ENCODE measurements at places on chromosomes 3 and 15.

- DNase-seq, result no peak
Measured at GRCh38 chr3:68121287-68121686, 466.9 kb upstream of the SUCLG2 start.

- DNase-seq, result no peak
Measured at GRCh38 chr3:124787476-124788195, 57.4 kb downstream of the UMPS start.

DNA sequence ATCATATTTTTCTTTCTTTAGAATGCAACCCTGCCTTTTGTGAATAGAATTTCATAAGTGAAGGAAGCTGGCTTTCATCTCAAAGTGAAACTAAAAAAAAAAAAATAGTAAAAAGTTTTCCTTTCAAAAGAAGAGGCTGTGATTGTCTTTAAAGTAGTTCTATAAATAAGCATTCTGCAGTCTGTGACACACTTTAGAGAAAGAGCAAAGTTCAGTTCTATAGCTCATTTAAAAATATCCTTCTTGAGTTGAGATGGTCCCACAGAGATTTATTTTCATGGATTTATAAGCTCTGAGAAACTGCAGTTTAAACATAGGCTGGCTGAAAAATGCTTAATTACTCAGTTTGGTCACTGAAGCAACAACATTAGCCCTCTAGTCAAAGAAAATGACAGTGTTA lies 36.1 kb upstream of the CNTN6 start:
- DNase-seq, result no peak

DNA sequence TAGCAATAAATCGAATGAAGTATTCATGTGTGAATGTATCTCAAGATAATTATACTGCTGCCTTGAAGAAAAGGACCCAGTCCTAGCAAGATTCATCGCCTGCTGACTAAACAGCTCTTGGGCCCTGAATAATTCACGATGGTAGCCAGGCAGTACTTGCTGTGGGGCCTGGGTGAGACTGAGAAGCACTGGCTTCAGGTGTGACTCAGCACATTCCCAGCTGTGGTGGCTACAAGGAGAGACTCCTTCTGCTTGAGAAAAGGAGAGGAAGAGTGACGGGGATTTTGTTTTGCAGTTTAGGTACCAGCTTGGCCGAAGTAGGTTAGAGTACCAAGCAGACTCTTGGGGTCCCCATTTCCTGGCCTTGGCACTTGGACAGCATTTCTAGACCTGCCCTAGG lies 47.6 kb upstream of the CD200R1L start:
- DNase-seq, result no peak

DNA sequence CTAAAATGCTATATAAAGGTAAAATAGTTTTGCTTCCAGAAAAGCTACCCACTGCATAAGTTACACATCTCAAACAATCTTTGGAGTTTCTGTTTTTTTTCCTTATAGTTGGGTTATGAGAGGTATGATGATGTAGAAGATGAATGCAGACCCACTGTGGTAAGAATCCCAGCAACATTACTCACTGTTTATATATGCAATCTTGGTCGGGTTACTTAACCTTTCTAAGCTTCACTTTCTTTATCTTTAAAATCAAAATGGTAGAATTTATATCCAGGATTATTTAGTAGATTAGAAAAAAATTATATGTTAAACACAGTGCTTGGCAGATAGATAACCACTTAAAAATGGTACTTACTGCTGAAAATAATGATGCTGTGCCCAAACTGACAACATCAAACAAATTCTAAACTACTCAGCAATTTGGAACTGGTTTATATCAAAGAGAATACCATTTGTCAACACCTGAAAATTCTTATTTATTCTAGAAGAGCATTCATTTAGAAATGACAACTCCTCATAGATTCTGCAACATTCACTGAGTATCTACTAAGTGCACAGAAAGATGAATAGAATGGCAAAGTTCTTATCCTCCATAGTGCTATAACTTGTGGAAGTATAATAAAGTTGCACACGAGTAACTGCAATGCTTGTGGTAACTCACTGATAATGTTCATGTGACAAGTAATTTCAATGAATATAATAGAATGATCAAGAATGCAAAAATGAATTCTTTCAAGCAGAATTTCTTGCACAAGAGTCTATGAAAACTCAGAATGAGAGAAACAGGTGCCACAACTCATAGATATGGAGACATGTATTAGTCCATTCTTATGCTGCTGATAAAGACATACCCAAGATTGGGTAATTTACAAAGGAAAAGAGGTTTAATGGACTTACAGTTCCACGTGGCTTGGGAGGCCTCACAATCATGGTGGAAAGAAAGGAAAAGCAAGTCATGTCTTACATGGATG lies 129.0 kb upstream of the SLC7A14 start:
- no peak for DNase-seq

DNA sequence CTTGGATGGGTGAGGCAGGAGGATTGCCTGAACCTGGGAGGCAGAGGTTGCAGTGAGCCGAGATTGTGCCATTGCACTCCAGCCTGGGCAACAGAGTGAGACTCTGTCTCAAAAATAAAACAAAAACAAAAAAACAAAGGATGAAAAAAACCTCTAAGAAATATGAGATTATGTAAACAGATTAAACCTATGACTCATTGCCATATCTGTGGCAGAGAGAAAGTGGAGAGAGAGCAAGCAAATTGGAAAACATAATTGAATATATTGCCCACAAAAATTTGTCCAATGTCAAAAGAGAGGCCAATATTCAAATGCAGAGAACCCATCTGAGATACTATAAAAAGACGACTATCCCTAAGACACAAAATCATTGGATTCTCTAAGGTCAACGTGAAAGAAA lies 1106.0 kb downstream of the OTOL1 start:
- DNase-seq, result no peak

DNA sequence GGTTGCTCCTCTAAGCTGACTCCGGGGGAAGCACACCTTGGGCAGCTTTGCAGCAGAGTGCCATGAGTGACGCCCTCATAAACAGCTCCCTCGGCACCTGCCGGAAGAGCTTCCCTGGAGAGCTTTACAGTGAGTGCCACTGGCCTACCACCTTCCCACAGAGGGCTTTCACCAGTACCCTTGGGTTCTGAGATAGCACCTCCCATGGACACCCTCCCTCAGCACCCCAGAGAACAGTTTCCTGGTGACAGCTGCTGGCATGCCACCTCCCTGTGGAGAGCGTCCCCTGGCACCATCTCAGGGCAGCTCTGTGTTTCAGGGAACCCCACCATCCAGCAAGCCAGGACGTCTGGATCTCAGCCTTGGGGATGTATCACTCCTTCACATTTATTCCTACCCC lies 49.1 kb downstream of the RUBCN start:
- no peak for DNase-seq

DNA sequence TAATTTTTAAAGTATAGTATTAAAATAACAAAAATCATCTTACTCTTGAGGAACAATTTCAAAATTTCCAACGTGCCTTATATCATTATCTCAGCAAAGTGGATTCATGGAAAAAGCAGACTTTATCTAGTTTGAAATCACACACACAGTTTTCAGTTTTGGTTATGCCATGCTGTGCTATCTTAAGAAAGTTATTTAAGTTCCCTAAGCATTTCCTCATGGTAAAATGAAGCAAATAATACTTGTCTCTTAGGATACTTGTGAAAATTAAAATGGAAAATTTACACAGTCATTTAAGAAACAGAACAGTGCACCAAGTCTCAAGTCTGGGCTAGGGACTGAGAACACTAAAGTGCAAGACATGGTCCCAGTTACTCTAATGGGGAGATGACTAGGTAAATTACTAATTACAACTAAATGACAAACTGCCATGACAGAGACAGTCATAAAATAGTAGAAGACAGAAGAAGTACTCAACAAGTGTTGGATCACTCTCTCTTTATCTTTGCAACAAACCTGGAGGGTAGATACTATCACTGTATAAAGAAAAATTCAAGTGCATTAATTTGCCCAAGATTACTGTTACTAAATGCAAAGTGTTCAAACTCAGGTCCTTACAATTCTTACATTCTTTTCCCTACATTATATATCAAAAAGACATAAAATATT lies 44.8 kb downstream of the DMXL2 start:
- no peak for DNase-seq

DNA sequence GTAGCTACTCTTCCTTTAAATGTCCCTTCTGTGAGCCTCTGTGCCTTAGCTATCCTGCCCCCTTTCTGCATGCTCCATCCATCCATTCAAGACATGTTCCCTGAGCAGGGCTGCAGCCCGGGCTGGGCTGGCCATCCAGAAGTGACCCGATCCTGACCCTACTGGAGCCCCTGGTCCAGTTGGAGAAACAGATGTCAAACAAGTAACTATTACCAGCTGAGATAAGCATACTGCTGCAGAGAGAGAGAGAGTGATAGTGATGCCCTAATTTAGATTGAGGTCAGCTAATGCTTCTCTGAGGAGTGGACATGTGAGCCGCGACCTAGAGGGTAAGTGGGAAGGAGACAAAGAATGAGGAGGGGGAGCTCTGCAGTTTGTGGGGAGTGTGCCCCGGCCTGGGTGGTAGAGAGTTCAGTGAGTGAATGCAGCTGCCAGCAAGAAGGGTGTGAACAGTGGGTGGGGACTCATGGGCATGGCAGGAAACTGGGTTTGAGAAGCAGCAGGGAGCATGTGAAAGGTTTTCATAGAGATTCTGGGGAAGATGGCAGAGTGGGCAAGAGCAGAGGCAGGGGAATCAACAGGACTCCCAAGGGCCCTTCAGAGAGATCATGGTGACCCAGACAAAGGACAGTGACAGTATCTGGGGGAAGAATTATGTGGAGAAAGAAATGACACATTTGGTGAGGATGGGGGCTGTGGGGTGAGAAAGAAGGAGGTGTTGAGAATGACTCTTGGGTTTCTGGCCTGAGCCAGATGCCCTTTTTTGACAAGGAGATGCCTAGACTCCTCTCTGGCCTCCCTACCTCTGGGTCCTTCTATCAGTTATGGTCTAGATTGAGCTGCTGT lies 44.9 kb downstream of the CHCHD6 start:
- DNase-seq, result no peak

- peak; percentile 39 for DNase-seq
Measured at GRCh38 chr15:100341239-100341749, 481 bp downstream of the ADAMTS17 start.

- peak; percentile 7 for DNase-seq
Measured at GRCh38 chr3:115836944-115837343, 213.6 kb downstream of the GAP43 start.

GRCh38 chr3:144774897-144775296 lies 803.3 kb downstream of the DIPK2A start:
- no peak for DNase-seq

GRCh38 chr15:66883284-66883911 lies 181.4 kb downstream of the SMAD6 start:
- no peak for DNase-seq

GRCh38 chr3:133479895-133480669 lies 80.2 kb downstream of the BFSP2 start:
- DNase-seq, result no peak

GRCh38 chr15:68574629-68575028 lies 4.2 kb upstream of the CORO2B start:
- no peak for DNase-seq

DNA sequence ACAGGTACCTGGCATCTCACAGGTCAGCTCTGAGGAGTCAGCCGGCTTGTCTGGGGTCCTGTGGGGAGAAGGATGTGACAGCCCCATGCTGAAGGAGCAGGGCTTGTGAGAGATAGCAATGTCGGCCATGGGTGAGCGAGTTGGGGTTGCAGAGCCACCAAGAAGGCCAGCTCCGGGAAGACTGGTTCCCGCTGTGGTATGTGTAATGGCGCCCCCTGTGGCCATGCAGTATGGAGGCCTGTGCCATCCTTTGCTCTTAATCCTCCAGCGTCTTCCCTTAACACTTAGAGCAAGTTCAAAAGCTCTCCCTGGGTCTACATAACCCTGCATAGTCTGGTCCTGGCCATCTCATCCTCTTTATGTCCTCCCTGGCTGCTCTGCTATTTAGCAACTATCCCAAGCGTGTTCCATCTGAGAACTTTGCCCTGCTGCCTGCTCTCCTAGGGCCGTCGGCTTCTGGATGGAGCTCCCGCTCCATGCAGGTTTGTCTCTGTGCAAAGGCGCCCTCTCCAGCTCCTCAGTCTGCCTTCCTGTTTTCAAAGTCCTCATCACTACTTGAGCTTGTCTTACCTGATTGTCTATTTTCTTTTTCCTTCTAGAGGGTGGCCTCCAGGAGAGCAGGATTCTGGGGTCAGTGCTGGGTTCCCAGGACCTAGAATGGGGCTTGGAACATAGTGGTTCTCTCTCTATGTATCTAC lies 40.8 kb upstream of the IQCF6 start:
- DNase-seq, result no peak

- no peak for DNase-seq
Measured at GRCh38 chr15:41659190-41659589, 1.0 kb upstream of the MGA start.

DNA sequence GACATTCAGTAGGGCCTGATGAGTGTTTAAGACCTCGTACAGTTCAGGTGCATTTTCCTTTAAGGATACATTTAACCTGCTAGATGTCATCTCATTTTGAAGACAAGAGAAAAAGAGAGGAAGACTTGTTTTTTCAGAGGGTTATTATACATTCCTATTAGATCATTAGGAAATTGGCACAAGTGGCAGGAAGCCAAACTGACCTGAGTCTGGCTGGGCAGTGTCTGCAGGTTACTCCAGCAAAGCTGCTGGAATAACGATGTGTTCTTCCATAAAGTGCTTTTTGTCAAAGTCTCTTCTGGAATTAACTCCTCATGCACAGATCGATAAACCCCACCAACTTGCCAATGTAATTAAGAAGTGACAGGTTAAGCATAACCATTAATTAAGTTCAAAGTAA lies 396.4 kb upstream of the TPRG1 start:
- DNase-seq, result no peak

- no peak for DNase-seq
Measured at GRCh38 chr3:70951316-70951715, 632.2 kb downstream of the FOXP1 start.

DNA sequence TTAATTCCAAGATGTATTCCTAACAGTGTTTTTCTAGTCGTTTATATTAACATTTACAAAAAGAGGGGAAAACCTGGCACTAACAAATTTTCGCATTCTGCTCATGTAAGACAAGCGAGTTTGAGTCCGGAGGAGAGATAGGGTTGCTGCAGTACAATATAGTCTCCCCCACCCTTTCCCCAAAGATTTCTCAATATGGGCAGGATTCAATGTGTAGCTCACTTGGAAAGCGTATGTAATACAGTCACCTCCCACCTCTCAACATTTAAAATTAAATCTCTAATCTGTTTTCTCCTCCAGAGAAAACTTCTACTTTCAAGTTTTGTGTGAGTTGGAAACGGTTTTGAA lies 57.9 kb downstream of the CMSS1 start:
- no peak for DNase-seq

GRCh38 chr3:126524429-126524988 lies 554 bp downstream of the CHST13 start:
- DNase-seq, result no peak

DNA sequence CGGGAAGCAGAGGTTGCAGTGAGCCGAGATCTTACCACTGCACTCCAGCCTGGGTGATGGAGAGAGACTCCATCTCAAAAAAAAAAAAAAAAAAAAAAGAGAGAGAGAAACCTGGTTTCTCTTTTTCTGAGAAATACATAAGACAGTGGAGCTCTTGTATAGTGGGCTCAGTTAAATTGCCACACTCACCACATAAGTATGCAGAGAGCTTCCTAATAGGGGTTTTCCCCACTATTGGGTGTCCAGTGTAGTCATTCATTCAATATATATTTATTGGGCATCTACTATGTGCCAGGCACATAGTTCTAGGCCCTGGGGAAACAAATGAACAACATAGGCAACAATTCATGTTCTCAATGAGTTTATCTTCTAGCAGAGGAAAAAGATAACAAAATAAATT lies 48.9 kb upstream of the FMN1 start:
- no peak for DNase-seq

All from CD4-positive, alpha-beta T cell treated with Interleukin-12 subunit alpha and Interleukin-12 subunit beta, for 1 hour (primary cell).